Right kidney (tissue), 9 donors: ENCODE measurements at places on chromosomes 1 and 21.

- no peak for DNase-seq
Measured at GRCh38 chr1:235864931-235865525, 1.7 kb downstream of the LYST start.

GRCh38 chr1:107100331-107100984 is 40.4 kb upstream of the NTNG1 start:
- no peak for DNase-seq

DNA sequence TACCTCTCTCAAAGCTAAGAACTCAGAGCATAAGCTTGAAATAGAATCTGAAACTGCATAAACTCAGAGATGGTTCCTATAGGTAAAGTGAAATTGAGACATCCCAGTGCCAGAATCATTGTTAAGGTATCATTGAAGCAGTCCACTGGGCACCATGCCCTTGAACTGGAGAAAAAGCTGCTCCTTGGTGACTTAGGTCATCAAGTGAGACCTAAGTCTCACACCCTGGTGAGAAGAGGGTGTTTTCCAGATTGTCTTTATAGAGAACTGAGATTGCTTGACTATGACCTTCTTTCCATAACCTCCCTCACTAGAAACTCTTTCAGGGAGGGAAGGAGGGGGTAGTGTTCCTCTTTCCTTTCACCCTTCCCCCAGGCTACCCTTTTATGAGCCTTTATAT is 9.4 kb upstream of the ATP6V1G3 start:
- no peak for DNase-seq

GRCh38 chr1:94339206-94339927 is 78.8 kb upstream of the ABCD3 start:
- no peak for DNase-seq

DNA sequence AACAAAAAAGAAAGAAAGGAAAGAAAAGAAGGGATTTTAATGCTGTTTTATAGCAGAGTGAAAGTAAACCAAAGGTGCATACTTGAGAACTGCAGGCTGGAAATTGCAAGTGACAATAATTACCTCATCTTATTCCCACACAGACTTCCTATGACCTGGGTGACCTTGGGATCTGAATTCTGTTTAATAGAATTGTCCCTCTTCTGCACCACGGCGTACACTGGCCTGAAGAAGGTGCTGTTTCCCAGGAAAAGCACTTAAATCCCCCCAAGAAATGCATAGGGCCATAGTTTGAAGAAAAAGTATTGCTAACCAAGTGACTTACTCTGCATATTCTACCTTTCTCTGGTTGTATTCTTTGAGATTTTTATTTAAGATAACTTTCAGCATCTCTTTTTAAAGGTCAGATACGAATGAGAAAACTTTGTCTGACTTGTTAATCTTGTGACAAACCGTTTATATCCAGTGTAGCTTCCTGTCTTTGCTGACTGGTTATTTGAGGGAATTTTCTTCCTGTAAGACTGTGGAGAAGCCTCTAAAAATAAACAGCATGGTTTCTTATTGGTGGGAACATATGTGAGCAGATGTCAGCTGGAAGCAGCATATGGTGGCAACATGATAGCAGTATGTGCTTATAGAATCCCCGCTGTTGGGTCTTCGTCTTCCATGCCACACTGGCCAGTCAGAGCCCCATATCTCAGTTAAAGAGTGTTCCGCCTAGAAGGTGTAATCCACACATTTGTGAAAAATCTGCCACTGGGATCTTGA is 16.3 kb downstream of the TGFB2 start:
- DNase-seq: no peak

DNA sequence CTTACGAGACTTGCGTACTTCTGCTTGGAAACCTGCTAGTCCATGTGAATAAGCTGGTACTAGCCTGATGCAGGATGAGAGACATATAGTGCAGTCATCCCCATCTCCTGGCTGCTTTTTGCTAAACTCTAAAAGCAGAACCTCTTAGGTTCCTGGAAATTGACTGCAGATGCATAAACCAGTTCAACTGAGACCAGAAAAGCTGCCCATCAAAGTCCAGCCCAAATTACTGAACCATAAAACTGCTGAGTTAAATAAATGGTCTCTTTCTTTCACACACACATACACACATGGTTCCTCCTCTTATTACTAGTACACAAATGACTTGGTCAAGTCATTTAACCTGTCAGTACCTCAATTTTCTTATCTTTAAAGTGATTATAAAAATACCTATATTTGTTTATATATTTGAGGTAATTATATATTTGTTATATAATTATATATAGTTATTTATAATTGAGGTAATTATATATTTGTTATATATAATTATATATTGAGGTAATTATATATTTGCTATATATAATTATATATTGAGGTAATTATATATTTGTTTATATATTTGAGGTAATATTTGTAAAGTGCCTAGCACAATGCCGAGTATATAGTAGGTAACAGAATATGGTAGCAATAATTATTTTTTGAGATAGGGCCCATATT is 25.2 kb upstream of the RABGAP1L start:
- no peak for DNase-seq

- DNase-seq: no peak
Measured at GRCh38 chr1:76759950-76760349, 107.3 kb upstream of the ST6GALNAC5 start.

DNA sequence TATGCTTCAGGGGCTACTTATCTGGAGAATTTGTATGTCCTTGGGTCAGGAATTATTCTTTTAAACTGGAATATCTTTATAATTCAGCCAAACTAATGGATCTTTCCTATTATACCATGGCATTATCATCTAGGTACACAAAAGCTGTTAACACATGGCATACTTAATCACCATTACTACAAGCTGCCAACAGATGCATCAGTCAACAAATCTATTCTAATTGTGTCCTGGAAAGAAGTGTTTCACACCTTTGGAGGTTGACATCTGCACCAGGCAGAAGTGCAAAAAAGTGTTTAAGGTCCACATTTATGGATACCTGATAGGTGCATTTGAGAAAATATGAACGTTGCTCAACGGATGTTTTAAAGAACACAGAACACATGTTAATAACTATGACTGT is 470.2 kb upstream of the ADGRL2 start:
- no peak for DNase-seq

GRCh38 chr1:91891969-91892368 is 6.0 kb upstream of the TGFBR3 start:
- no peak for DNase-seq

DNA sequence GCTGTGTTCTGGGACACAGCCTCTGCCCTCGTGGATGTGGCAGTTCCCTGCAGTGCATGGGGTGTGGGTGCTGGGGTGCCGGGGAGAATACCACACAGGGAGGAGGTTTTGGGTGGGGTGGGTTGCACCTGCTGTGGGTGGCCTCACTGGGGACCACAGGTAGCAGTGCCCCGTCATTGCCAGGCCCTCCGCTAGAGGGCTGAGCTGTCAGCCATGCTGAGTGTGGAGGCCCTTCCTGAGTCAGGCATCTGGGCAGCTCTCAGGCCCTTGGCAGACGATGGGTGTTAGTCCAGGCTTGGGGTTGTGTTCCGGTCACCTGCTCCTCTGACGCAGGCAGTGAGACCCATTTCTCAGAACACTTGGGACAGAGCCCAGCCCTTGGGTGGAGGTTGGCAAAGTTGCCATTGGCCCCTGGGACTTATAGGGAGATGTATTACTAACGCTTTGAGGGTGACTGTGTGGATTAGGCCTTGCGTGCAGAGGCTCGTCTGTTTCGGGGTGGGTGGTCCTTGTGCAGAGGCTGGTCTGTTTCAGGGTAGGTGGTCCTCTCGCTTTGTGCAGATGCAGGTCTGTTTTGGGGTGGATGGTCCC is 23.9 kb downstream of the PCNT start:
- DNase-seq: no peak

- no peak for DNase-seq
Measured at GRCh38 chr1:159300146-159300545, 2.0 kb upstream of the FCER1A start.

GRCh38 chr1:30962609-30963508 is 54.3 kb upstream of the SDC3 start:
- no peak for DNase-seq

DNA sequence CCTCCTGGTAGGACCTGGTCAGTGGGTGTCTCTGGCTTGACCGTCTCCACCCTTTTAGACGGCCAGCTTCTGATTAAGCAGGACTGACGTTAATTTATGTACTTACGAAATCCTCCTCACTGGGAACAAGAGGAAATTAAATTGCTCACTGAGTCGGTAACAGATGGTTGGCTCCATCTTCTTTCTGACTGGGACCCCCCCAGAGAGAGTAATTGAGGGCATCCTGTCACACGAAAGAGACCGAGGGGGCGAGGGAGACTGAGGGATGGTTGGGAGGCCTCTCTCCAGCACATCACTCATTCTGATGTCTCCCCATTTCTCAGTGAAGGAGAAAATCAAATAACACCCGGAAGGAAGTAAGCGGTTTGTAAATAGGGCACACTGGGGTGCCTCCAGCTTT is 104.8 kb downstream of the OMA1 start:
- DNase-seq: no peak

DNA sequence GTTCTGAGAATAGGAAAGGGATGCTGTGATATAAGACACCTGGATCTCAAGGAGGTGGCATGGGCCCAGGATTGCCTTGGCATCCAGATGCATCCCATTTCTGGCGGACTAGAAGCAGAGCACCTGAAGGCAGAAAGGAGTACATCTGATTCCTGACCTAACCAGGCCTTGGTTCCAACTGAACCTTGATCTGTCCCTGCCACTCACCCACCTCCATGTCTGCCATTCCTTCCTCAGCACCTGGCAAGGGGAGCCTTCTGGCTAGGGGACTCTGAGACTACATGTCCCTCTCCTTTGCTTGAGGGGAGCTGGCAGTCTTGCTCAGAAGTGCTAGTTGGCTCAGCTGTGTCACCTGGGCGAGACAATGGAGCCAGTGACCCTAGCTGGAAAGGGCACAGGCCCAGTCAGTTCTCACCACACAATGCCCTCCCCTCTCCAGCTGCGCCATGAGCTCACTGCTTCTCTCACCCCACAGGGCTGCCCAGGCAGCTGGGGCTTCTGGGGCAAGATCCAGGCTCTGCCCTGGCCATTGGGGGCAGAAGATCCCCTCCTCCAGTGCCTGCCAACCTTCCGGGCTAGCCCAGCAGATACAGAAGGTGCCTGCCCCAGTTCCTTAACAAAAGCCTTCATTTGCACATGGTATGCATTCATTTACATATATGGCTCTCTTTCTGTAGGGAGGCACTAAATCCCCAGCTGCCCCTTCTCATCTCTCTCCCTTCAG is 2.9 kb downstream of the IGSF8 start:
- no peak for DNase-seq

DNA sequence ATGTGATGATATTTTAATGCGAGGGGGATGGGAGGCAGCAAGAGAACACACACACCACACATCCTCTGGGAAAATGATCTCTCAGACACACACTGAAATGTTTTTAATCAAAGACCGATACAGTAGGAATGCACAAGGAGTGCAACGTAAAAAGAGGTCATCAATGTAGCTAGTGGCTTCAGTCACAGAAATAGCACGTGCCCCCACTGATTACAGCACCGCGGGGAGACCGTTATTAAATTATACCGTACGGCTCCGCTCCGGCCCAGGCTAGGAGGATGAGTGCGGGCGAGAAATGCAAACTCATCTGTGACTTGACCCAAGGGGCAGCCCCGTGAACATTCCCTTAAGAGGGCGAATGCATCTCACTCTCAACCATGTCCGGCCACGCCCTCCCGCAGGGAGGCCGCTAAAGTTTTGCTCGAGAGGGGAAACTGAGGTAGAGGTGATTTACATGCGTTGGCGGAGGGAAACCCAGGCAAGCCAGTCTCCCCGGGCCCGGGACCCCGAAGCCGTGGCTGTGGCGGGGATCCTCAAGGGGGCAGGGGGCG is 552 bp downstream of the UBR4 start:
- DNase-seq: no peak

DNA sequence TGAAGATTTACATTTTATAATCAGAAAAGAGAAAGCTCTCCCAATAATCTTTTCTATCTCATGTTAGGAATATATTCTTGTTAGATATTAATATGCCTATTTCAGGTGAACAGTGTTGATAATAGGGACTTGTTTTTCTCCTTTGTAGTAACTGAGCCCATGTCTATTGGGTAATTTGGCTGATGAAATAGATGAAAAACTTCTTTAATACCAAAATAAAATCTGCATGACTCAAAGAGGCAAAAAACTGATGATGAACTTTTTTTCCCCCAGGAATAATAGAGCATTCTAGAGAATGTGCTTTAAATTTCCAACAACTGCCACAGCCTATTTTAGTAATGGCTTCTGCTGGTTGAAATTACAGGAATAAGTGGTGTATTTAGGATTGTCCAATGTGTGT is 178.9 kb upstream of the GREM2 start:
- no peak for DNase-seq

- DNase-seq: no peak
Measured at GRCh38 chr1:113991467-113991997, 12.3 kb downstream of the OLFML3 start.

GRCh38 chr1:147771226-147772125 is 11.1 kb upstream of the GJA5 start:
- no peak for DNase-seq

GRCh38 chr1:90989990-90990389 is 31.8 kb downstream of the ZNF644 start:
- no peak for DNase-seq

- DNase-seq: no peak
Measured at GRCh38 chr1:115665319-115666096, 23.7 kb downstream of the VANGL1 start.

- no peak for DNase-seq
Measured at GRCh38 chr1:109454497-109455133, 11.7 kb upstream of the SYPL2 start.

GRCh38 chr1:238018214-238018613 is 127.5 kb upstream of the ZP4 start:
- no peak for DNase-seq

GRCh38 chr1:58618303-58618702 is 41.3 kb upstream of the TACSTD2 start:
- no peak for DNase-seq

- peak; percentile 6 for DNase-seq
Measured at GRCh38 chr1:197356723-197357533, 88.9 kb downstream of the CRB1 start.

DNA sequence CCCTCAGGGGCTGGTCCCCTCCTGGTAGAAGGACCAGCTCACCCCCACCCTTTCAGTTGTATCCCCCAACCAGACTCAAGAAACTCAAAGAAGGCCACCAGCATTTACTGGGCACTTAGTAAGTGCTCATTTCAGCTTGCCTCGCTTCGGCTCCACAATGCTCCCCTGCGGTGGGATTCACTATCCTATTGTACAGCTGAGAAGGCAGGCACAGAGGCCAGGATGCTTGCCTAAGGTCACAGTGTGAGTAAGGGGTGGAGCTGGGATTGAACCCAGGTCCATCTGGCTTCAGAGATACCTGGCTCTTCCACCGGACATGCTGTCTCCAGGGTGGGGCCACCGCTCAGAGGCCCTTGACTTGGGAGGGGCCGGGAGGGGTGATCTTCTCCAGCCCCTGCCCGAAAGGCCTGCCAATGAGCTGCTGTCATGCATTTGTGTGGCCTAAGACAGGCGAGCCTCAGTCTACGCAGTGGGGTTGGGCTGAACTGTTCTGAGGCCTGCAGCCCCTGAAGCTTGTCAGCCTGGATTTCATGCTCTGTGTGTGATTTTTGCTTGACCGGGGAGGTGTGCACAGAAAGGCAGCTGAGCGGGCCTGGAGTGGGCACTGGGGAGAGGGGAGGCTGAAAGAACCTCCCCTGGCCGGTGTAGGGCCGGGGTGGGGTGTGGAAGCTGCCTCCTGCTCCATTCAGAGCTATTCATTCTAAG is 48.1 kb downstream of the DMRTB1 start:
- no peak for DNase-seq

- DNase-seq: no peak
Measured at GRCh38 chr1:225431081-225431863, 3.4 kb upstream of the LBR start.
